ENCODE measurements at places on chromosomes 5 and 9. TPM values are rescaled to one million over a fixed set of nuclear protein-coding genes. Genes with fewer than 3 reads are reported as not detected.

DNA sequence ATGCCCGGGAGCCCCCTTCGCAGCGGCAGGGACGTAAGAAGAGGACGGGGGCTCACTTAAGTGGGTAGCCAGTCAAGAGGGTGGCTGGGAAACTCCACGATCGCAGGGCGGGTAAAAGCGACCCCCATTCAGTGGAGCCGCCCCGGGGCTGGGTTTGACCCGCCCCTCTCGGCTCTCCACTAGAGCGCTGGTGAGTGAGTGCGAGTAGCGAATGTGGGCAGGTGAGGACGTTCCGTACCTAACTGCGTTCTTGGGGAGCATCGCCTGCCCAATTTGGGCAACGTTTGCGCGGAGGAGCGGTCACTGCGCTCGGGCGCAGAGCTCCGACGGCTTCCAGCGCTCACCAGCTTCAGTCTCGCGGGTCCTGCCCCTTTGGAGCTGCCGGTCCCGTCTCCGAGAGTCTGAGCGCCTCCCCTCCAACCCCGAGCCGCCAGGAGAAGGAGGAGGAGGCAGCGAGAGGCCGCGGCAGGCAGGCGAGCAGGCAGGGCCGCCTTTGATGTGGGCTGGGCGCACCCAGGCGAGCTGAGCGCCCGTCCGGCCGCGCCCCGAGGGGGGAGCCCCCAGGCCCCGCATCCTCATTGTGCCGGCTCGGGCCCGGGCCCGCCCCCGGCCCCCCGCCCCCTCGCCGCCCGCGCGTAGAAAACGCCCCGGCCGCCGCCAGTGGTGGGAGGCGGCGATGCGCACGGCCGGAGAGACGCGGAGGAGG lies at the start of gene FGF18:
Gene FGF18 (plus strand): TSS at position 666 of the 706 bp plus-strand sequence. CDS start 553 bp downstream, outside the sequence.
- DNase-seq = no peak

MRPL36 gene
- total RNA-seq = 23.2 TPM

DNA sequence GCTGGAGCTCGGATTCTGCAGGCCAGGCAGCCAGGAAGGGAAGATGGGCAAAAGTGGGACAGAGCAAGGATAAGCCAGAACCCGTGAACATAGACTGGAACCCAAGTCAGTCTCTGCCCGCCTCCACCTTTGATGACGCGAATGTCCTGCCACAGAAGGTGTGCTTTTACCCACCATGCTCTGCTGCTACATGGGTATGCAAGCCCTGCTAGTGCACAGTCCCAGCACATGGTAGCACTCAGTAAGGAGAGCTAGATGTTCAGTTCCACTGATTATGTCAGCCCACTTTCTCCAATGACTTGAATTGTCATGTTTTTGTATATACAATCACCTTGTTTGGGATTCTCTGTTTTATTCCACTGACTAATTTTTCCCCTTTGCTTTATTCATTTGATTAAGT lies 11.4 kb upstream of the CD72 start:
- DNase-seq = peak; percentile 21

CMYA5 gene
- total RNA-seq = 1.9 TPM

Measured in Peyer's patch (tissue), 4 donors.